Fibroblast of skin of scalp (primary cell): ENCODE measurements at places on chromosomes 16 and 17.

- DNase-seq: no peak
Observed at GRCh38 chr17:2084036-2084765, 29.3 kb downstream of the HIC1 start.

DNA sequence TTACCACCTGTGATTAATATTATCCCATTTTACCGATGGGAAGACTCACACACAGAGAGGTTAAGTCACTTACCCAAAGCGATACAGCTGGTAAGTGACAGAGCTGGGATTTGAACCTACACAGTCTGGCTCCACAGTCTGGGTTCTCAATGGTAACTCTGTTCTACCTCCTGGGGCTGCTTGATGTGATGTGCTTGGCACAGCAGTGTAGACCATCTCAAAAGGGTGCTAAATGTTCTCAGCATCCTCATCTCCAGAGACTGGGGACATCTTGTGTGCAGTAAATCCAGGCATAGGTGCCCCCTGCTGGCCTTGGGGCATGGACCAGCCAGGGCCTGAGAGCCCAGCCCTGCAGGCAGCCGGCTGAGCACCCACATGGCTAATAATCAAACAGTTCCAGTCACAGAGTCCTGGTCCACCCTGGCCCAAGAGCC lies 15.4 kb upstream of the KATNB1 start:
- peak; percentile 47 for DNase-seq

GRCh38 chr17:79146562-79146961 lies 71.9 kb downstream of the ENGASE start:
- DNase-seq: no peak

GRCh38 chr16:84548971-84549844 lies 44.7 kb upstream of the MEAK7 start:
- no peak for DNase-seq

DNA sequence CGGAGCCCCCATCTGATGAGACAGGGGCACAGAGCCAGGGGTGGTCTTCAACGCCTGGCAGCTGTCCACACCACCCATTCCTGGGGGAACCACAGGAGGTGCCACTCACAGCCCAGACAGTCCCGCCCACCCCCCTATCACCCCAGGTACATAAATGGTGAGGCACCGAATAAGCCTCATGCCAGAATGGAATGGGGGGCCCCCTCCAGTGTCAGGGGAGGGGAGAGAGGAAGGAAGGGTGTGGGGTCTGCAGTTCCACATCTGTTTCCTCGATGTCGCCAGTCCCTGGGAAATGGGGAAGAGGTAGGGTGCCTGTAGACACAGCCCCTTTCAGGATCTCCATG lies 1.7 kb downstream of the TMC6 start:
- no peak for DNase-seq

- no peak for DNase-seq
Observed at GRCh38 chr16:1108299-1109252, 12.5 kb upstream of the C1QTNF8 start.

DNA sequence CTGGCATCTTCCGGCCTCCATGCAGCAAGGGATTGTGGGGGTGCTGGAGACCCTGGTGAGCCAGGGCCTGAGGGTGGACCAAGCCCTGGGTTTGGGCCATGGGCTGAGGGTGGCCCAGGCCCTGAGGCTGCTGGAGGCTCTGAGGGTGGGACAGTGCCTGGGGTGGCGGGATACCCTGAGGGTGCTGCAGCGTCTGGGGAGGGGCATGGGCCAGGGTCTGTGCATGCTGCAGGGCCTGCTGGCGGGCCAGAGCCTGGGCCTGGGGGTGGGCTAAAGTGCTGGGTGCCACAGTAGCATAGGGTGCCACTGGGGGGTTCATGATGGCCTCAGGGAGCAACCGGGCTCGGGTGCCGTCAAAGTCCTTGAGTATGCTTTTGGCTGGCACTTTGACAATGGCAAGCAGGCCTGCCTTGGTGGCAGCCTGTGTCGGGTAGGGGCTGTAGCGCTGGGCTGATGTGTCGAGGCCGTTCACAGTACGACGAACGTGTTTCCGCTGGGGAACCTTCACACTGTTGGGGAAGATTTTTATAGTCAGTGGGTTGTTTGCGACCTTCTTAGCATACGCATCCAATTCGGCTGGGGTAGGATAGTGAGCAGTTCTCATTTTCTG lies 15.6 kb downstream of the TRAF4 start:
- DNase-seq: no peak

- peak; percentile 99 for DNase-seq
Observed at GRCh38 chr17:72407336-72407909, 286.6 kb downstream of the SOX9 start.

GRCh38 chr16:89739383-89739782 lies 18.0 kb downstream of the ZNF276 start:
- no peak for DNase-seq

GRCh38 chr17:21193031-21193430 lies 20.9 kb downstream of the TMEM11 start:
- no peak for DNase-seq

GRCh38 chr16:27242868-27243590 lies 25.5 kb downstream of the NSMCE1 start:
- peak; percentile 79 for DNase-seq

GRCh38 chr17:31808521-31809050 lies 50.5 kb downstream of the COPRS start:
- no peak for DNase-seq

DNA sequence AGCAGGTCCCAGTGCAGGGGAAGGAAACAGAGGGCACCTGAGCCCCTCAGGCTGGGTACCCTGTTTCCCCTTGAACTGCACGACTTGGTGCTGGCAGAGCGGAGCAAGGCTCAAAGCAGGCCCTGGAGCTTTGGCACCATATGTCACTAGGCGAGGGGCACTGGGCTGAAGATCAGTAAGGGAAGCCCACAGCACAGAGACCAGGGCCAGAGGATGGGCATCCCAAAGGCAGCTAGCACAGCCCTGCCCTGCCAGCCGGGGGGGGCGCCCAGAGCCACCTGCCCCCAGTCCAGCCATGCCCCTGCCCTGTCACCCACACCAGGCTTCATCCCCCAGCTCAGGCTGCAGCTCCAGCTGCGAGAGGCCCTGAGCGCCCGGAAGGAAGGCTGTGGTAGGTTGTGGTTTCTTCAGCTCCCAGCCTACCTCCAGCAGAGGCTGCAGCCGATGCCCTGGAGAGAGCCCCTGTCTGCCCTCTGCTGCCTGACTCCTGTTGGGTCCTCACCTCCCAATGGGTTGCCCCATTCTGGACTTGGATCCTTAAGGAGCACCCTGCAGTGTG lies 10.9 kb downstream of the NHERF1 start:
- DNase-seq: no peak

DNA sequence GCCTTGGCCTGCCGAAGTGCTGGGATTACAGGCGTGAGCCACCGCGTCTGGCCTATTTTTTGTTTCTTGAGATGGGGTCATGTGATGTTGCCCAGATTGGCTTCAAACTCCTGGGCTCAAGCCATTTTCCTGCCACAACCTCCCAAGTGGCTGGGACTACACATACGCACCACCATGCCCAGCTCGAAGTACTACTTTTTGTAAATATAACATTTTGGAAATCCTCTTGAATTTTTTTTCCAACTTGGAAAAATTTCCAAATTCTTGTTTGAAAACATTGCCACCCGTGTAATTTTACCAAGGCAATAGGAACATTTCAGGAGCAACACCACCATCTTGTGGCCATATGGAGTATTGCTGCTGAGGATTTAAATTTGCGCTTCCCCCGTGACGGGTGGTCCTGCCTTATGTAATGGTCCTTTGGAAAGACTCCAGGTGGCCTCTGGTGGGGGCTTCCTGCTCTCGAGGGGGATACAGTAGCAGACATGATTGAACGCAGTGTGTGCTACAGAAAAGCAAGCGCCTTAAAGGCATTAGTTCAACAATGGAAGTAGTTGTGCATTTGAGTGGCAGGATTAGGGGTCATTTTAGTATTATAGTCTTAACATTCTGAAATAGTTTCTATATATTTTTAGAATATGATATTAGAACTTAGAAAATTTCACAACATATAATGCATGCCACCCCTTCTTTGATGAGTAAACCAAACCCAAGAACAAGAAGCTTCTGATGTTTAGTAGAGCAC lies 8.0 kb downstream of the FLYWCH1 start:
- DNase-seq: peak; percentile 71

DNA sequence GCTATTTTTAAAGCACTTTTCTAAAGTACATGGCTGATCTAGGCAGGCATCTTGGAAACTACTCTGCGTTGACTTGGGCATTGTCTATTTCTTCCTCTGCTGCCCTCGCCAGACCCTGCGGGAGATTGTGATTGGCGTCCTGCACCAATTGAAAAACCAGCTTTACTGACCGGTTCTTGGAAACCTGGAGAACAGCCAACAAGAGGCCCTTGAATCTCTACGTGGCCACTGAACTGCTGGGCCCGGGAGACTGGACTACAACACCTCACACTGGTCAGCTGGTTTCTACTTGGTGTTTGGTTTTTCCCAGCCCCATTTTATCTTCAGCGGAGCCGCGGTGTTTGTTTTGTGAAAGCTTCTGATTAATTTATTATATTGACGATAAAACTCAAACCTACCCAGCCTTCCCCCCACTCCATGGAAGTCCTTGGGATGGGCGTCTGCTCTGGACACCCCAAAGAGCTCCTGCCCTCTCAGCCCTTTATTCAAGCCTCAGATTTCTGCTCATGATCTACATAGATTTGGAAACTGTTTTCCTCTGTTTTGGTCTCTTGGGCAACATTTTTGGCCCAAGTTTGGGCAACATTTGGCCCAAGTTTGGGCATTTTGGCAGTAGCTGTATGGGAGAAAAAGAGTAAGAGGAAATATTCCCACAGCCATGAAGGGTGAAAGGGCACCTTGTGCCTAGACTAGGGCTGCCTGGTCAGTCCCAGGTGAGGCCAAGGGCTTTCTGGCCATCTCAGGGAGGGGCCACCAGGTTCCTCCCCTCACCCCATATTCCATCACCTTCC lies 4.7 kb downstream of the MLX start:
- no peak for DNase-seq

- DNase-seq: peak; percentile 21
Observed at GRCh38 chr16:67594956-67595355, 32.6 kb downstream of the CTCF start.

GRCh38 chr16:65002265-65002664 lies 119.6 kb downstream of the CDH11 start:
- peak; percentile 96 for DNase-seq

GRCh38 chr16:81451753-81452680 lies 7.4 kb downstream of the CMIP start:
- no peak for DNase-seq

DNA sequence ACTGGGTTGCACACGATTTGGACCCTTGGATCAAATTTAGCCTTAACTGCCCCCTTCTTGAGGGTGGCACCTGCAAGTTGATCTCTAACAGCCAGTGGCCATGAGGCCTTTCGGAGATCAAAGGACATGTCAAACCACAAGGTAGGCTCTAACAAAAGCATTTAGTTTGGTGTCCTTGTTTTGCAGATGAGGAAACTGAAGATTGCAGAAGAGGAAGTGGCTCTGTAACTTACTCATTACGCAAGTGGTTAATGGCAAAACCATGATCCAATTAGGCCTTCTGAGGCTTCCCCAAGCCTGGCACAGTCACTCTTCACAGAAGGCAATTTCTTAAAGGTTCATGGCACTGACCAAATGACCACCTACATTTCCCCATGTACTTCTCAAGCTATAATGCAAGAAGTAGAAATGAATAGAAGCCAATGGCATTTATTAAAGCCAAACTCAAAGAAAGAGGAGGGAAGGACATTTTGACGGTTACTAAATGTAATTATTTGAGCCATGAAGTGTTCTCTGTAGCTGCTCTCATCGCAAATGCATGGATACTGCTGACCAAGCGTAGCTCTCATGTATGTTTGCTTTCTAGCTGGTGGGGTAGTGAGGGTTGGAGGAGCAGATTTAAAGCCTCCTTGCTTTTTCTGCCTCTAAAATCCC lies 32.8 kb upstream of the ABCC12 start:
- no peak for DNase-seq

GRCh38 chr17:29577001-29577370 lies 8.5 kb downstream of the TP53I13 start:
- DNase-seq: no peak

GRCh38 chr17:40321961-40322357 lies 13.0 kb downstream of the RARA start:
- DNase-seq: peak; percentile 44

DNA sequence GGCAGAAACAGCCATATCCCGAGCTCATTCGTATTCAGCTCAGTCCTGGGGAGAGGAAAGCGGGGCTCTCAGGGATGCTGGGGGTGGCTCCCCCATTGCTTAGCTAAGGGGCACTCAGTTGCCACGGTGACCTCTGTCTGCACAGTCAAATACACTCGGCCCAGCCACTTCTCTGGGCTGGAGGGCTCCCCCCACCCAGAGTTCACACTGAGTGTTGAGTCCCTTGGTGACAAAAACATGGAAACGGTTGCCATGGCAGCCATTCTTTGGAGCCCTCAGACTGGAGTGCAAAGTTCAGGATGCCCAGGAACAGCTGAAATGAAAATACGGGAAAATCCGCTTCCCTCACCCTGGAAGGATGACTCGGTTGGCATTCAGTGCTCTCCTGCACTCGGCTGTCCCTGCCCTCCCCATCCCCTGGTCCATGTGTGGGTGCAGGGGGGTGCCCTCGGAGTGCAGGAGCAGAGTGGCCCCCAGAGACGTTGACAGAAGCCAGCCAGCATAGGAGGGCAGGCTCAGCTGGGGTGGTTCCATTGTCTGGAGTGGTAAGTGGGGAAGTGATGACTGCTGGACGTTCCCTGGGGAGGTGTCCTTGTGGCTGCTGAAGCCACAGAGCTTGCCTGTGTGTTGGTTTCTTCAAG lies 216.5 kb downstream of the NTN1 start:
- no peak for DNase-seq

DNA sequence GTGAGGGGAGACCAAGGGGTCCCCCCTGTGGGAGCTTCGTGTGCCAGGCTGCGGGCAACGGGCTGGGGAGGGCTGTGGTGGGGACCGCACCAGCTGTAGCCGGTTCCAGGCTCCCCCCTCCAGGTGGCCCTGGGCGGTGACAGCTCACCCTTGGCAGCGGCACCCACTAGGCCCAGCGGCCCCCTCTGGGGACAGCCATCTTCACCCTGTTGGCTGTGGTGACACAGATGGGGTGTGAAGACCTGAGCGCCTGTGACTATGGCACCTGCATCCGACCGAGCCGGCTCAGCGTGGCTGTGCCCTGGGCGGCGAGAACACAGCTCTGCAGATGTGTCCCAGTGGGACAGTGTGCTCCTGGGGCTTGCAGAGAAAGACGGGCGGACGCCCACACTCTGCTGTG lies 1.1 kb upstream of the C1QTNF8 start:
- DNase-seq: no peak
